ENCODE measurements at places on chromosomes 12 and 14.

GRCh38 chr12:98222135-98222534 lies 293.3 kb upstream of the TMPO start:
- no peak for DNase-seq

DNA sequence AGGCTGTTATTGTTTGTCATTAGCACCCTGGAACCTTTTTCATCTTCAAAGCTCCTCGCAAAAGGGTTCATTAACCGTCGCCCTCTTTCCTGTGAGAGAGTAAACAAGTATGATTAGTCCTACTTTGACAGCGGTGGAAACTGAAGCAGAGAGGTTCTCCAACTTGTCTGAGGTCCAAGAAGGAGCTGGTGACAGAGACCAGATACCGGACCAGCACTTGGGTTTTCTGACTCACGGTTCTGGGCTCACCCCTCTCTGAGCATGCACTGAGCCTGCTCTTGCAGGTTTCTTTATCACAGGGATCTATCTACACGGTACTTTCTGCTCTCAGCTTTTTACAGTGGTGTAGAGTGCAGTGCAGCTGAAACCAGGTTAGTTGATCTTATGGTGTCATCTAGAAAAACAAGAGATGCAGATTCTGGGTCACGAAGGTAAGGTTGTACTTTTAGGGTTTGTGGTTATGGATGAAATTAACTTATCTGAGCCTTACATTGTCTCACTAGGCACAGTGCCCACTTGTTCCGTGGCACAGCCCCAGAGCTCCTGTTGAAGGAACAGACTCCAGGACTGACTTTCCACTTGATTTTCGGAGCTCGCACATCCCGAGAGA lies 62.1 kb downstream of the PPP2R5C start:
- no peak for DNase-seq

DNA sequence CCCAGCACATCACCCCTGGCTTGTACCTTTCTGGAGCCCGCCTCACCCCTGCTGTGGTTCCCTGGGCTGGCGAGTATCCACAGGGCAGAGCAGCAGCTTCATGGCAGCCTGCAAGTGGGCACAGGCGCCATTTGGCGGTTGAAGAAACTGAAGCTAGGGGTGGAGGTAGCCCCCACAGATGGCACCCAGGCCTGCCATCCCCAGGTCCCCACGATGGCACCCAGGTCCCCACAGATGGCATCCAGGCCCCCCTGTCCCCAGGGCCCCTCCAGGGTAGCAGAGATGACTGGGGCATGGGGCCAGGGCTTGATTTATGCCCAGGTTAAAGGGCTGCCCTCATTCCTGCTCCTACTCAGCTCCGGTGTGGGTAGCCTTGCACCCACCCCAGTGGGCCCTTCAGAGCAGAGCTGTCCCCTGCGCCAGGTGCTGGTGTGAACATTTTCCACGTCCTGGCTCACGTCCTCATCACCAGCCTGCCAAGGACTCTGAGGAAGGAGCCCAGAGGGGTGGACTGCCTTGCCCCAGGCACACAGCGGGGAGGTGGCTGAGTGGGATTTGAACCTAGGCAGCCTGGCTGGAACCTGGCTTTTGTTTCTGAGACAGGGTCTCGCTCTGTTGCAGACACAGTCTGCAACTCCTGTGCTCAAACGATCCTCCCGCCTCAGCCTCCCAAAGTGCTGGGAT lies 8.7 kb downstream of the MMP17 start:
- DNase-seq: no peak

GRCh38 chr14:35189422-35189821 lies 67.1 kb downstream of the PRORP start:
- DNase-seq: no peak

DNA sequence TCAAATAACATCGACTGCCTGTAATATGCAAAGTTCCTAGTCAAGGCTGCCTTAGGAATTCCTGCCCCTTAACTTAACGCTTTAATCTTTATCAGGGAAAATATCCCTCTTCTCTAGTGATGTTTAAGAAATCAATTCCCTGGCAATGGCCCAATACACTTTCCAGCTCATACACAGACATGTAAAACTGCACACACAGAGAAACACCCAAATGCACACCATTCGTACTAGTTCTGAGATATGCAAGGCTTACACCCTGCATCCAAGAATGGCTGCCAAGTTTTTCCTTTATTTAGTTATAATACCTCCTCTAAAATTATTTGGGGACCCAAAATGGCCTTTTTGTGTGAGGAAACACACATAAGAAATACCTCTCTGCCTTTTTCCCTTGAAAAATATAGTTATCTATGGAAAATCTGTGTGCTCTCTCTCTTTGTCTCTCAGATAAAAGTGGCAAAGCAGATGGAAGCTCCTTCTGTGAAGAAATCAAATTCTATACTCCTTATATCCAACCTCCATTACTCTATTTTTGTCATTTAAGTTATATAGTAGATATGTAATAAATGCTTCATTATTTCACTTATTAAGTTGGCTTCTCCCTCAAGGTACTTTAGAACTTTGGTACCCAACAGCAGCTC lies 120.0 kb upstream of the MDM1 start:
- DNase-seq: no peak

DNA sequence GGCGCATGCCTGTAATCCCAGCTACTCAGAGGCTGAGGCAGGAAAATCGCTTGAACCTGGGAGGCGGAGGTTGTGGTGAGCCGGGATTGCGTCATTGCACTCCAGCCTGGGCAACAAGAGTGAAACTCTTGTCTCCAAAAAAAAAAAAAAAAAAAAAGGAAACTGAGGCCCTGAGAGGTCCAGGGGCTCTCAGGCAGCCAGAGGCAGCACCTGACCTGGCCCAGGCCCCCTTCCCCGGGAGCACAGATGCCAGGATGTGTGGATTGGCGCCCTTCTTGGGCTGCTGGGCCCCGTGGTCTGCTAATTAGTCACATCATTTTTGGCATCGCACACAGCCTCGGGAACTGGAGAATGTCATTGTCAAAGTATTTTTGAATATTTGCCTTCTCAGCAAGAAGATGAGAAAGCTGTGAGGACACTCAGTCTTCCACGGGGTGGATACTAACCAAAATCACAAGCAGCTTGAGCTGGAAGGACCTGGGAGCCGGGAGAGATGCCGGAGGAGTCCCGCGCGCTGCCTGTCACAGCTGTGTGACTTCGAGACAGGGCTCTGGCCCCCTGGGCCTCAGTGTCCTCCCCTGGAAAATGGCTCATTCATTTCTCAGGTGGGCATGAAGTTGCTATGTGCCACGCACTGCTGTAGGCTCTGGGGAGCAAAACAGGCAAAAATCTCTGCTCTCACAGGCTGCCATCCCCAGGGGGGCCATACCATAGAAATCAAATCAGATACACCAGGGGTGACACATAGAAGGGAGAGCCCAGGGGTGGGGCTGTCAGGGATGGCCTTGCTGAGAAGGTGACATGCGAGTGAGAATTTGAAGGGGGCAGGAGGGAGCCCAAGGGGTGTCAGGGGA lies 12.5 kb upstream of the RCOR1 start:
- DNase-seq: peak; percentile 90

GRCh38 chr12:112906712-112907414 lies at the start of gene OAS1:
OAS1 (plus strand) TSS chr12:112906962; CDS start chr12:112907040, 78 bp downstream.
- no peak for DNase-seq

Measured in fibroblast of skin of right biceps (primary cell).